ENCODE measurements at places on chromosomes 5 and 9. TPM values are rescaled to one million over a fixed set of nuclear protein-coding genes. Genes with fewer than 3 reads are reported as not detected.

The LURAP1L gene
- 4.7 TPM for total RNA-seq

The KIF4B gene
- total RNA-seq: 0.05 TPM

The GARNL3 gene
- total RNA-seq: 11.2 TPM

The VCAN gene
- total RNA-seq: 195 TPM

The CD74 gene
- total RNA-seq: 433 TPM

The RGS7BP gene
- total RNA-seq: 5.1 TPM

The DBH gene
- total RNA-seq: not detected

The ADGRD2 gene
- total RNA-seq: not detected

The DNAH5 gene
- 0.34 TPM for total RNA-seq

Measured in left cardiac atrium (tissue), 4 donors.